NCI-H510A (cell line): ENCODE measurements at places on chromosomes 13 and 19.

GRCh38 chr13:31987535-31988170 lies 43.9 kb upstream of the FRY start:
- DNase-seq = no peak

DNA sequence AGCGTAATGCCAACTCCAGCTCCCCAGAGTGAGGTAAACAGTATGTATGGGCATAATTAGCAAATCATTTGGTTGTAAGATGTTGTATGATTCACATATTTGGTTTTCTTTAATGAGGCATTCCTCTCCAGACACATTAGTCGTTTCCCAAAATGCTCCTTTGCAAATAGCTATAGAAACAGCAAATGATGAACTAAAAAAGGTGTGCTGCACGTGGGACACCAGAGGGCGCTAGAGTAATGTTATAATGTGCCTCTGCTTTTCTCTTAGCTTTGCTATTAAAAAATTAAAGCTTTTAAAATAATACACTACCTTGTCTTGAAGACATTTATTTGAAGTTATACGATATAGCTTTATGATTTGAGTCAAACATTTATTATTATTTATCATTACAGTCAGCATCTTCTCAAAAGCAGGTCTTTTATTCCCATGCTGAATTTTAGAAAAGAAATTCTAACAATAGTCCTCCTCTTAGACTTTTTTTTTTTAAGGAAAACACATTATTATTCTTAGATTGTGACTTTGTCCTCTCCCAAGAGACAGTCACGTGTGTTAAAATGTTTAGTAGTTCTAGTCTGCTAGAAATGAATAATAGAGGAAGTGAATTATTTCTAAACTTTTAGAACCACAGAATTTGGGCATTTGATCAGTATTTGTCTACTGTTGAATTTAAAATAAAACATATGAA lies 121.6 kb upstream of the FRY start:
- no peak for DNase-seq

GRCh38 chr13:67094952-67095351 lies 135.2 kb downstream of the PCDH9 start:
- no peak for DNase-seq

DNA sequence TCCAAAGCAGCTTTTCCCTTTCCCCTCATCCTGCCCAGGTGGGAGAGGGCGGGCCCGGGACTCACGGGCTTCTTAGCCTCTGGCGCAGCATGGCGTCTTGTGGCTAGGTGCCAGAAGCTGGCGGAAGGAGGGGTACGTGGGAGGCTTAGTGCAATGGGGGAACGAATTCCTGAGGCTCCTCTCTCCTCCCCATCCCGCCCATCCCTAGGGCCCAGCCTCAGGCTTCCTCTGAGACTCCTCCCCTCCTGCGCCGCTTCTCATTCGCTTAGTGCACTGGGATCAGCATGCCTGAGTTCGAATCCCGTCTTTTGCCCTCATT lies 297.8 kb downstream of the ZNF536 start:
- DNase-seq = no peak

DNA sequence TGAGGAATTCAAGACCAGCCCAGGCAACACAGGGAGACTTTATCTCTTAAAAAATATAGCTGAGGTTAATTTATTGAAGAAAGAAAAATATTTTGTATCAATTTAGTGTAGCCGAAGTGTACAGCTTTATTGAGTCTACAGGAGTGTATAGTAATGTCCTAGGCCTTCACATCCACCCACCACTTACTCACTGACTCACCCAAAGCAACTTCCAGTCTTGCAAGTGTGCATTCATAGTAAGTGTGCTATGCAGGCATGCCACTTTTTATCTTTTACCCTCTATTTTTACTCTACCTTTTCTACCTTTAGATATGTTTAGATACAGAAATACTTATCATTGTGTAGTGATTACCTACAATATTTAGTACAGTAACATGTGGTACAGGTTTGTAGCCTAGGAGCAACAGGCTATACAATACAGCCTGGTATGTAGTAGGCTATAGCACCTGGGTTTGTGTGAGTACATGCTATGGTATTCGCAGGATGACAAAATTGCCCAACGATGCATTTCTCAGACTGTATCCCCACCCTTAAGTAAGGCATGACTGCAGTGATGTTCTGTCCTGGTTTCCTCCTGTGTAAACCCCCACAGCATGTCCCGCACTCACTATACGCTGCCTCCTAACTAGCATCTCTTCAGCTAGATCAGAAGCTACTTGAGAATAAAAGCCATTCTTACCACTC lies 15.3 kb upstream of the ATP12A start:
- DNase-seq = no peak

- DNase-seq = no peak
These were observed 2.9 kb downstream of the FLT3 start for GRCh38 chr13:28097503-28097902.
